ENCODE measurements at places on chromosomes 3 and 15.

- DNase-seq, result no peak
These were observed 551 bp downstream of the PML start for GRCh38 chr15:73994912-73995622.

GRCh38 chr3:37913522-37913921 is 51.8 kb downstream of the CTDSPL start:
- no peak for DNase-seq

GRCh38 chr3:70053293-70053692 is 53.8 kb downstream of the SAMMSON start:
- DNase-seq, result no peak

DNA sequence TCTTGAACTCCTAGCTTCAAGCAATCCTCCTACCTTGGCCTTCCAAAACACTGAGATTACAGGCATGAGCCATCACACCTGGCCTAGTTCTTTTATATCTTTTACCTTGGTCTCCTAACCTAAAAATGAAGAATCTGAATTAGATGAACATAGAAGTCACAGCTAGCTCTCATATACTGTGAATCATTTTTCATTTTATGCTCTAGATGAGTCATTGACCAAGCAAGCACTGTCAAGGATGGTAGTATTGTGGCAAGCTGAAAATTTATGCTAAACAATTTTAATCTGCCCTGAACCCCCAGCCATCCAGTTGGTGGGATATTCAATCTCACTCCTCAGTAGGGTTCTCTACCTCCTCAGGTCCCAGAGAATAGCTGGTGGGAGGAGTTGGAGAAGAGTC is 48.3 kb upstream of the DNAJC13 start:
- DNase-seq, result no peak

GRCh38 chr3:142098964-142099363 is 50.4 kb downstream of the TFDP2 start:
- no peak for DNase-seq

DNA sequence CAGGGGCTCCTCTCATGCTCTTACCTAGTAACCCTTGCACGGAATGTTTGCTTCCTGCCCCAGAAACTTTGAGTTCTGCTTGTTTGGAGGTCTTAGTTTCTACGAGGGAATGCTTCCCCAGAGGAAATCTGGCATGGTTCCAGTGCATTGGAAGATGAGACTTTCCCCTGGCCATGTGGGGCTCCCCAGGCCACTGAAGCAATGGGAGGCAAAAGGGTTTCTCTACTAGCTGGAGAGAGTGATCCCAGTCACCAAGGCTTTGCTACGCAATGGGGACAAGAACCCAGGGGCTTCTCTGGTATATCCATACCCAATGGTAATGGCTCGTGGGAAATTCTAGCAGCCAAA is 44.2 kb upstream of the RPL32 start:
- DNase-seq, result no peak

GRCh38 chr3:142888099-142888480 is 793 bp downstream of the PCOLCE2 start:
- DNase-seq, result no peak

GRCh38 chr3:115615001-115615814 is 8.1 kb upstream of the GAP43 start:
- DNase-seq, result no peak

GRCh38 chr3:77799278-77799677 is 759.4 kb downstream of the ROBO2 start:
- DNase-seq, result no peak

GRCh38 chr3:123479891-123480290 is 31.0 kb upstream of the ADCY5 start:
- DNase-seq, result no peak

DNA sequence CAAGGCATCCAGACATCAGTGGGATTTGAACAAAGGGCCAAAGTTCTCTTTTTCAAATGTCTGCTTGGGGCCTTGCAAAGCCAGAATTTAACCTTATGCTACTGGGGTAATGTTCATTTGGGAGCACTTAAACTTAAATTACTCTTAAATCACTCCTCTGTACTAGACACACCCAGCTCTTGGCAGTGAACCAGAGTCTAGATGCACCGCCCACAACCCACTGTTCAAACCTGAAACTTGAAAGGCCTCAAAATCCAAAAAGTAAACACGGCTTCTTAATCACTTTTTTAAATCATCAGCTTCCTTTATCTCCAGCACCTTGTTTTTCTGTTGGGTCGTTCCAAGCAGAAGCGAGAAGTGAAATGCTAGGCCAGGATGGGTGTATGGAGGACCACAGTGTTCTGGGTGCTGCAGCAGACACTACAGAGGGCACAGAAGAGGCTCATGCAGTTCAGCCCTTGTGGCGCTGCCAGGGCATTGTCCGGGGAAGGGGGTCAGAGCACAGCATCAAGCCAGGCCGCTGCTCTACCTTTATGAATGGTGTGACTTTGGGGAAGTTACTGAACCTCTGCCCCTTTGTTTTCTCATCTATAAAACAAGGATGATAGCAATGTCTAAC is 28.8 kb downstream of the MECOM start:
- DNase-seq, result no peak

DNA sequence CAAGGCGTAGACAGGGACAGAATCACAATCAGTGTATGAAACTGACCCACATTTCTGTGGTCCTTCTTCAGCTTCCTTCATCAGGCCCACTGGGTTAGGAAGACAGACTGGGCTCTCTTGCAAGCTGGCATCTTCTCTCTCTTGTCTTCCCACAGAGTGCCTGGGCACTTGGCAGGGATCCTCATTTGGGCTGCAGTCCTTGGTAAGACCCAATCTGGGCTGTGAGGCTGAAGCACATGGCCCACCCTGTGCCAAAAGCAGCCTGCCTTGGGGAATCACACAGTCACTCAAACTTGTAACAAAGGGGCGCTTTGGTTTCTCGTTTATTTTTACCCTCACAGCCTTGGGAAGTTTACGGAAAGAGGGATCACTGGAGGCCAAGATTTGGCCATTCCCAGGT is 8.2 kb upstream of the EPHB3 start:
- DNase-seq, result no peak

GRCh38 chr3:142563496-142563997 is 15.0 kb downstream of the ATR start:
- no peak for DNase-seq

DNA sequence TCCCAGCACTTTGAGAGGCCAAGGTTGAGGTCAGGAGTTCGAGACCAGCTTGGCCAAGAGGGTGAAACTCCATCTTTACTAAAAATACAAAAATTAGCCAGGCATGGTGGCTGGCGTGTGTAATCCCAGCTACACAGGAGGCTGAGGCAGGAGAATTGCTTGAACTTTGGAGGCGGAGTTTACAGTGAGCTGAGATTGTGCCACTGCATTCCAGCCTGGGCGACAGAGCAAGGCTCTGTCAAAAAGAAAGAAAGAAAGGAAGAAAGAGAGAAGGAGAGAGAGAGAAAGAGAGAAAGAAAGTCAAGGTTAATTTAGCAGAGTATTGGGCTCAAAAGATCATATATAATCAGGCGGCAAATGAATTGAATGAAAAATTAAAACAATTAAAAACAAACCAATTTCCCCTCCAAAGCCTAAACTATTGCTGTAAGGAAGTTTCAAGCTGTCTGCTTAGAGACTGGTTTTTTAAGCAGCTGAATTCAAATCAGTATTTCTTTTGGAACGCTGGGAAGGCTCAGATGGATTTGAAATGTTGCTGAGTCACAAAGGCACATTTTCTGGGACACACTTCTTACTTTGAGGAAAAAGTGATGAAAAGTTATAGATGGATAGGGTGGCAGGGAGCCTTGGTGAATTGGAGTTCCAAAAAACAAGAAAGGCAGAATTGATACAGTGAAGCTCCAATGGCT is 81.3 kb upstream of the BHLHE40 start:
- no peak for DNase-seq

- DNase-seq, result no peak
These were observed 12.1 kb upstream of the CNBP start for GRCh38 chr3:129195731-129196256.

DNA sequence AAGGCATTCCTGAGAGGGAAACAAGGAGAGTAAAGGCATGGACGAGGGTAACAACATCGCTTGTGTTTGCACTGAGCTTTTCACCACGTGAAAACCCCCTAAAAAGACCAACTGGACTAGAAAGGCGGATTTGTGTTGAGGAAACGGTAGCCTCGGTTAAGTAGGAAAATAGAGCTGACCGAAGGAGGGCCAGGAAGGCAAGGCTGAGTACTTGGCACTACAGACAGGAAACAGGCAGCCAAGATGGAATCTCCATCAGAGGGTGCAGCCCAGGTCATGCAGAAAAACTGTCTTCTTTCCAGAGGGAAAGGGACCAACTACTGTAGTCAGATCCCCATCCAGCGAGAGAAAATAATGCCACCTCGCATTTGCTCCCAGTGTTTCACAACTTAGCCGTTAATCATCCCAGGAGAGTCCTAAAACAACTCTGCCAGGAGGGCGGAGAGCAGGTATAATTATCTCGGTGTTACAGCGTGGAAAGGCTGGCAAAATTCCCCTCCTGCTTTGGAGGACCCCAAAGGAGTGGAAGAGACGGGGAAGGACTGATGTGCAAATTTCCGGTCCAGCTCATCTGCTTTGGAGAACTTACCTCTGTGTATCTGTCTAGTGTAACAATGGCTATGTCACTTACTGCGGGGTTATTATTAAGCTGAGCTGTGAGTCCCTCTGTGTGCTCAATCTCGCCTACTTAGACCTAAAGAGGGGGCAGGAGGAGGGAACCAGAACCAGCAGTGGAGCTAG is 77.2 kb downstream of the MYO1E start:
- DNase-seq, result no peak

GRCh38 chr3:107268469-107268868 is 108.8 kb upstream of the CCDC54 start:
- DNase-seq, result no peak

- DNase-seq, result no peak
These were observed 856.4 kb downstream of the ROBO1 start for GRCh38 chr3:78911394-78911793.

- no peak for DNase-seq
These were observed 65.1 kb upstream of the SAMMSON start for GRCh38 chr3:69934398-69934797.

- no peak for DNase-seq
These were observed 51.7 kb downstream of the RASGRP1 start for GRCh38 chr15:38512901-38513300.

GRCh38 chr3:49121132-49121736 is 611 bp upstream of the USP19 start:
- DNase-seq, result no peak

DNA sequence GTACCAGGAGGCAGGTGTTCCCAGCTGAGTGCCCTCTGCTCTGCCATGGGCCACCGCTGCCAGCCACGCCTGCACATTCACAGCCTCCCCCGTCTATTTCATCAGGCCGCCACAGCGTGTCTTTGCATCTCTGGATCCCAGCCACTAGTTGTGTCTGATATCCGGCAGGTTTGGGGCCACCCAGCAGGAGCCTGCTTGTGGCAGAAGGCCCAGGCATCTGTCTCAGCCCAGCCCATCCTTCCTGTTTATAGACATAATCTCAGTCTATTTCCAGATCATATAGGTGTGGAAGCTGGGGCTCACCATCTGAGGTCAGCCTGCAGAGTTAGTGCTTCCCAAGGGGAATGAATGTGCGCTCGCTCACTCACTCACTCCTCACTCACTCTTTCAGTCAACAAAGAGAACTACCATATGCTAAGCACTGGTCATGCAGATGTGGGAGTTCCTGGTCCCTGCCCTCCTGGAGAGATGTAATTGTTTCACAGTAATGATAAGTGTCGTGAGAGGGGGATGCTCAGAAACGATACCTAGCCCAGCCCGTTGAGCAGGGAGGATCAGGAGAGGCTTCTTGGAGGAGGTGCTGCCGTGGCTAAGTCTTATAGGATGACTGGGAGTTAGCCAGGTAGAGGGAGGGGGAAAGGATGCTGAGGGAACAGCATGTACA is 60.6 kb downstream of the FGD5 start:
- no peak for DNase-seq

- no peak for DNase-seq
These were observed 173.1 kb downstream of the DTWD1 start for GRCh38 chr15:49793943-49794342.

DNA sequence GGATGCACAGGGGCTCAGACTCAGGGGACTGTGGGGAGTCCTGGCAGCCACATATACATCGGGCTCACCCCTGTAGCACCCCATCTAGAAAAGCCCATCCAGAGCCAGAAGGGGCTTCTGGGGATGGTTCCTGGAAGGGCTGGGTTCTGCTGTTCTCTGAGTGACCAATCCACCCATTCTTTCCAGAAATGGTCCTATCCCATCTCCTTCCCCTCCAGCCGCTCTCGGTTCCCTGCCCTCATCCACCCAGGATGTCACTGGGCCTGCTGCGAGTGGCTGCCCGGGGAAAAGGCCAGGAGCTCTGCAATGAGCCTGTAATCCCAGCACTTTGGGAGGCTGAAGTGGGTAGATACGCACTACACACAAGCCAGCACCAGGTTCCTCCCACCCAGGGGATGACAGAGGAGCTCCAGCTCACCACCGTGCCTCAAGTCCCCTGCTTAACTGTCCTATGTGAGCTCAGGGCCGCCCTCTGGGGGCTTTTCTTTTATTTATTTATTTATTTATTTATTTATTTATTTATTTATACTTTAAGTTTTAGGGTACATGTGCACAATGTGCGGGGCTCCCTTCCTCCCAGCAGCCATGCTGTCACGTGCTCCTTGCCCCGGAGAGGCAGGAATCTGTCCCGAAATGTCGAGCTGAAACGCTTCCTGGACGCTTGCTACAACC is 13.6 kb upstream of the CSK start:
- no peak for DNase-seq

DNA sequence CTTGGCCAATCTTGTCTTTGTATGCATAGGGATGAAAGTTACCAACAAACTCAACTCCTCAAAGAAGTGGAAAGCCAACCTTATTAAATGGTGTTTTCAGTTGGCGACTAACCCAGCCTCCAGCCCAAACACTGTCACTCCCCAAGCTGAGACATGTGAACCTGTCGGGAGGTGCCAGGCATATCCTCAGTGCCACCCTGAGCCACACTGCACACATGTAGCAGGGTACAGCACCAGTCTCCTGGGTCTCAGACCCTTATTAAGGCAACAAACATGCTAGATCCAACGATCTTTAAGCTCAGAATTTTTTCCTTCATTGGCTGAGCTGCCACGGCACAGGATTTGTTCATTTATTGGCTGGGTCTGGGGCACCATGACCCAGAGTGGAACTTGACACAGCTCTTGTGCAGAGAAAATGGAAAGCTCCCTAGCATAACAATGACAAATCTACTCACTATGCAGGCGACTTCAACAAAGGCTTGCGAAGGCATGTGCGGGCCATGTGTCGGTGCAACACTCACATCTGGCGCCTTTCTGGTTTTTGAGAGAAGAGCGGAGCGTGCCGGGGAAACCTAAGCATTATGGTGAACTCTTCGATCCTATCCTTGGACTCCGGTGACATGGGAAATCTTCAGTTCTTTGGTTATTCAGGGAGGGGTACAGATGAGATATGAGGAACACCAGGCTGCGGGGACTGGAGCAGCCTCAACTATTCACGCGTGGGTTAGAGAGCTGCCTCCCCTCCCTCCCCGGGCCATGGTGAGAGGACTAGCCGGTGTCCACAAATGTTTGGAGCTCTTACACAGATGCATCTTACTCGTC is 190.1 kb downstream of the FAM43A start:
- no peak for DNase-seq

Data from effector memory CD8-positive, alpha-beta T cell (primary cell).